H9 (cell line): ENCODE measurements at places on chromosomes 1 and 21.

GRCh38 chr1:245090491-245091090 is 64.2 kb upstream of the KIF26B start:
- H3K4me3 ChIP-seq: no peak overlapping the region
- no peaks in the 10 kb centered on the region; the same call in 1 of the 2 replicates for H3K4me1 ChIP-seq
- no peak overlapping the region for H3K27ac ChIP-seq
- no peaks in the 10 kb centered on the region for H3K27me3 ChIP-seq
- H3K36me3 ChIP-seq: no peaks in the 10 kb centered on the region

DNA sequence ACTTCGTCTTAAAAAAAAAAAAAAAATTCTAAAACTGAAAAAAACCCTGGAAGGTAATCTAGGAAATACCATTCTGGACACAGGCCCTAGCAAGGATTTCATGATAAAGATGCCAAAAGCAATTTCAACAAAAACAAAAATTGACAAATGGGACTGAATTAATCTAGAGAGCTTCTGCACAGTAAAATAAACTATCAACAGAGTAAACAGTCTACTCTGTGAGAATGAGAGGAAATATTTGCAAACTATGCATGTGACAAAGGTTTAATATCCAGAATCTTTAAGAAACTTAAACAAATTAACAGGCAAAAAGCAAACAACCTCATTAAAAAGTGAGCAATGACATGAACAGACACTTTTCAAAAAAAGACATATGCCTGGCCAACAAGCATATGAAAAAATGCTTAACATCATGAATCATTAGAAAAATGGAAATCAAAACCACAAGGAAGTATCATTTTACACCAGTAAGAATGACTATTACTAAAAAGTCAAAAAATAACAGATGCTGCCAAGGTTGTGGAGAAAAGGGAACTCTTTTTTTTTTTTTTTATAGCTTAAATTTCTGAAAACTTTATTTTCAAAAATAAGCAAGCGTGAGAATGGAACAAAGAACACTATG is 29.4 kb upstream of the RNPC3 start:
- H3K36me3 ChIP-seq: no peaks in the 10 kb centered on the region
- H3K27ac ChIP-seq: no peak overlapping the region
- H3K4me3 ChIP-seq: no peak overlapping the region
- no peaks in the 10 kb centered on the region for H3K27me3 ChIP-seq
- H3K4me1 ChIP-seq: no peaks in the 10 kb centered on the region

- no peaks in the 10 kb centered on the region for H3K36me3 ChIP-seq
- no peaks in the 10 kb centered on the region for H3K4me1 ChIP-seq
- no peak for DNase-seq
These were observed 40.9 kb upstream of the ZP4 start for GRCh38 chr1:237931581-237931980.

DNA sequence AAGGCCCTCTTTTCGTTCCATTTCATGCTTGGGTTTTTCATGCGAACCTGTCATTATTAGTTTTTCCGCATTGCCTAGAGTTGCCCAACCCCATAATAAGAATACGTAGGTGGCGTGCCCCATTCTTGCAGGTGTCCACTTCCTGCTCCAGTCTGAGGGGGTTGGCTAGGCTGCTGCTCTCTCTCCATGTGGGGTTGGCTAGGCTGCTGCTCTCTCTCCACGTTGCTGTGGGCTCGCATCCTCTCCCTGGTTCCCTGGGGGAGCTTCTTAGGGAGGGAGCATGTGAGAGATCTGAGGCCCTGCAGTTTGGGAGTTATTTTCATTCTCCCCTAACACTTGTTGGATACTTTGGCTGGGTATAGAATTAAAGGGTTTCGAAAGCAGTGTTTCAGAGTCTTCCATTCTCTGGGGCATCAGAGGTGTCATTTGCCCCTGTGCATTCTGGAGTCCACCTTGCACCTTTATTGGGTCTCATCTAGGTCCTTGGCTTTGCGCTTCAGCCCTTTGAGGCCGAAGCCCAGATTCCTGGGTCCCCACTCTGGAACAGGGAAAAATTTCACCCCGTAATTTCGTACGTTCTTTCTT is 8.6 kb downstream of the C1orf35 start:
- no peaks in the 10 kb centered on the region for H3K27me3 ChIP-seq
- H3K4me3 ChIP-seq: no peak overlapping the region
- H3K27ac ChIP-seq: no peak overlapping the region
- H3K36me3 ChIP-seq: peaks cover 48% of the 10 kb centered on the region
- no peaks in the 10 kb centered on the region for H3K4me1 ChIP-seq
- DNase-seq: no peak

DNA sequence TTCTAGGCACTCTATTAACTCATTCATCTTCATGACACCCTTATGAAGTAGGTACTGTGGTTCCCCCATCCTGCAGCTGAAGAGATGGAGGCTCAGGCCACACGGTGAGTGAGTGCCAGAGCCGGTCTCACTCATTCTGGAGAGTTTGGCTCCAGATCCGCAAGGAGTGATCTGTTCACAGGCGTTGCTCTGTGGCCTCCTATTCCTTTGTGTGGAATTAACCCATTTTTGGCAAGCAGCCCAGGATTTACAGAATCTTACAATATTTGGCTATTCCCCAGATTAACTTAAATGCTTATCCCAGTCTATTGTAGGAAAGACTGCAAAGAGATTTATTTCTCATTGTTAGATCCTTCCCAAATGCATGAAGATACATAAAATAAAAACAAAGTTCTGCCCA is 29.6 kb downstream of the KIAA0040 start:
- H3K4me3 ChIP-seq: no peak overlapping the region
- no peak for DNase-seq
- H3K36me3 ChIP-seq: no peaks in the 10 kb centered on the region
- no peak overlapping the region for H3K27ac ChIP-seq
- H3K4me1 ChIP-seq: no peaks in the 10 kb centered on the region

DNA sequence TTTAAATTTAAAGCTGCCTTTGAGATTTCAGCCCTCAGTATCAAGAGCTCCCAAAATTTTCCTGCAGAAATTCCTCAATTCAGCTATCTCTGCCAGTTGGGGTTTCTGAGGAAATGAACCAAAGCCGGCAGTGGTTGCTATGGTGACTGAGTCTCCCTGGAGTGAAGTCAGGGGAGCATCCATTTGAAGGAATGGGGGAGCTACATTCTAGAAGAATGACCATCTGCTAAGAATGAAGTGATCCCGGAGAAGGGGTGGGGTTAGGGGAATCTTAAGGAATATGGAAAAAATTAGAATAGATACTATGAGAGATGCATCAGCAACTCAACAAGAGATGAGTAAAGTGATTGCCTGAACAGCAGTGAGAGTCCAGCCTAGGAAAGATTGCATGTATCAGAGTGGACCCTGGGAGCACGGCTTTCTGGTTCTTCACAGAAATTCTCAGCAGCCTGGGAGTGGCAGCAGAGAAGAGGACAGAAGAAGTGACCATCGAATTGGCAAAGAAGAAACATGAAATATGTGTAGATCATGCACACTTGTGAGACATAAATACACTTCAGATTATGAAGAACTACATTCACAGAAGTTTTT is 94.7 kb downstream of the CHD1L start:
- no peak overlapping the region for H3K4me3 ChIP-seq
- H3K27me3 ChIP-seq: no peaks in the 10 kb centered on the region
- H3K36me3 ChIP-seq: no peaks in the 10 kb centered on the region
- DNase-seq: peak; percentile 64
- peaks cover 5% of the 10 kb centered on the region; the same call in 1 of the 2 replicates for H3K4me1 ChIP-seq

DNA sequence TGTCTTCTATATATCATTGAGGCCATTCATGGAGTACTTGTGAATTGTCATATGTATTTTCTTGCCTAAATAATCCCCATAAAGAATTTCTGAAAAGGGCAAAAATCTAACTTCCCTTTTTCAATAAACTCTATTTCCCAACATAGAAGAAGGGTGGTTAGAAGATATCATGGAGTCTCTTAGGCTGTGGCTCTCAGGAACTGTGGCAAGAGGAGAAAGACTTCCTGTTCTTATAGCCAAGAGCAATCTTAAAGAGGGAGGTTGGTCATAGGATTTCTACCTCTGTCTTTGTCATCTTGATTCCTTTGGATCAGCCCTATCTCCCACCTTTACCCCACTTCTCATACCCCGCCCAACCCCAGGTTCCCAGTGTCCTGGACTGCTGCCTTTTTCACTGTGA is 175.8 kb downstream of the TYW3 start:
- H3K36me3 ChIP-seq: peaks cover 4% of the 10 kb centered on the region; the same call in 1 of the 3 replicates
- H3K4me3 ChIP-seq: no peak overlapping the region
- no peaks in the 10 kb centered on the region for H3K4me1 ChIP-seq
- no peak overlapping the region for H3K27ac ChIP-seq
- no peak for DNase-seq

GRCh38 chr1:192453360-192453992 is 122.1 kb upstream of the RGS1 start:
- no peak for DNase-seq
- no peak overlapping the region for H3K27ac ChIP-seq
- no peak overlapping the region for H3K4me3 ChIP-seq
- no peaks in the 10 kb centered on the region for H3K4me1 ChIP-seq

- H3K27ac ChIP-seq: no peak overlapping the region
- H3K4me3 ChIP-seq: no peak overlapping the region
- DNase-seq: no peak
- H3K4me1 ChIP-seq: no peaks in the 10 kb centered on the region
- no peaks in the 10 kb centered on the region; the same call in 1 of the 2 replicates for H3K36me3 ChIP-seq
These were observed 574.7 kb upstream of the ZP4 start for GRCh38 chr1:238465449-238465848.

DNA sequence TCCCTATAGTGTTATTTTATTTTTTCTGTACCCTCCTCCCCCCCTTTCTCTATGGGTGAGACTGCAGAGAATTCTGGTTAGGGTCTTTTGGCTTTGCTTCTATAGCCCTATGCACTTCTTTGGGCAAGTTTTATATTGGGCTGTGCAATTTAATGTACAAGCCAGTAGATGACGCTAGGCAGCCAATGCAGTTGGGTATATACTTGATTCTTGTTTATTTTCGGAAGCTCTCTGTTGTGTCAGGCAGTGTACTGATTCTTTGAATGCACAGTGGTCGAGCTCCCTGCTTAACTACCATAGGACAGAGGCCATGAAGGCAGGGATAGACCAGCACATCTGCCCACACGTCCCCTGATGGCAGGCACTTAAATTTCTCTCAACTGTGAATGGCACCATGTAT is 34.1 kb upstream of the GPR52 start:
- no peak overlapping the region for H3K4me3 ChIP-seq
- no peaks in the 10 kb centered on the region for H3K27me3 ChIP-seq
- no peak overlapping the region for H3K27ac ChIP-seq
- peak; percentile 25 for DNase-seq
- H3K4me1 ChIP-seq: no peaks in the 10 kb centered on the region

- no peaks in the 10 kb centered on the region for H3K27me3 ChIP-seq
- H3K27ac ChIP-seq: no peak overlapping the region
- no peaks in the 10 kb centered on the region for H3K36me3 ChIP-seq
- DNase-seq: no peak
- H3K4me1 ChIP-seq: no peaks in the 10 kb centered on the region; the same call in 1 of the 2 replicates
- no peak overlapping the region for H3K4me3 ChIP-seq
These were observed 938.7 kb downstream of the TTLL7 start for GRCh38 chr1:83060221-83060620.

- H3K27me3 ChIP-seq: no peaks in the 10 kb centered on the region
- peaks cover 9% of the 10 kb centered on the region; the same call in 1 of the 2 replicates for H3K4me1 ChIP-seq
- peaks cover 4% of the 10 kb centered on the region for H3K36me3 ChIP-seq
- no peak overlapping the region for H3K27ac ChIP-seq
These were observed 37.4 kb downstream of the MAP3K21 start for GRCh38 chr1:233364695-233365539.

- no peak overlapping the region for H3K4me3 ChIP-seq
- H3K27ac ChIP-seq: no peak overlapping the region
- no peak for DNase-seq
- 0 out of 3 replicates have a peak, but pooled peaks cover 1% of the 10 kb centered on the region for H3K36me3 ChIP-seq
These were observed 20.9 kb upstream of the CFHR4 start for GRCh38 chr1:196866974-196867373.

GRCh38 chr1:9615316-9616063 is 26.8 kb downstream of the TMEM201 start:
- peak; percentile 84 for DNase-seq
- no peaks in the 10 kb centered on the region for H3K4me1 ChIP-seq
- no peak overlapping the region for H3K4me3 ChIP-seq
- H3K27me3 ChIP-seq: no peaks in the 10 kb centered on the region
- H3K36me3 ChIP-seq: peaks cover 3% of the 10 kb centered on the region; the same call in 1 of the 3 replicates

GRCh38 chr1:53584777-53585107 is 125.5 kb downstream of the DMRTB1 start:
- no peaks in the 10 kb centered on the region for H3K27me3 ChIP-seq
- H3K27ac ChIP-seq: no peak overlapping the region
- H3K4me3 ChIP-seq: no peak overlapping the region
- H3K4me1 ChIP-seq: no peaks in the 10 kb centered on the region

DNA sequence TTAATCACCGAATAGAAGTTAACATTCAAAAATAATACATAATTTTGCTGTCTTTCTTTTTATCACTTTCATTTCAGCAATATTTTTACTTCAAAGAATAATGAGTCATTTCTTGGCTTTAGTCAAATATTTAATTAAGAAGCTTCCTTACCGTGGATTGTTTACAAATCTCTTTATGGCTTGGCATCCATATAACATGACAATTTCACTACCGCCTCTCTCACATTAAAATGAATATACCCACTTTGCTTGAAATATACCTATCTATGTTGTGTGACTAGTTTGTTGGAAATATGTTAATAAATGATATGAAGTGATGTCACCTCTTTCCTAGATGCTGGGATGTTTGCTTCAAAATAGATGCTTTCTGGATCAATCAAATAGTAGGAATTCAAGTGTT is 1203.9 kb downstream of the AMY1C start:
- H3K27ac ChIP-seq: no peak overlapping the region
- no peaks in the 10 kb centered on the region; the same call in 1 of the 2 replicates for H3K36me3 ChIP-seq
- no peak for DNase-seq

DNA sequence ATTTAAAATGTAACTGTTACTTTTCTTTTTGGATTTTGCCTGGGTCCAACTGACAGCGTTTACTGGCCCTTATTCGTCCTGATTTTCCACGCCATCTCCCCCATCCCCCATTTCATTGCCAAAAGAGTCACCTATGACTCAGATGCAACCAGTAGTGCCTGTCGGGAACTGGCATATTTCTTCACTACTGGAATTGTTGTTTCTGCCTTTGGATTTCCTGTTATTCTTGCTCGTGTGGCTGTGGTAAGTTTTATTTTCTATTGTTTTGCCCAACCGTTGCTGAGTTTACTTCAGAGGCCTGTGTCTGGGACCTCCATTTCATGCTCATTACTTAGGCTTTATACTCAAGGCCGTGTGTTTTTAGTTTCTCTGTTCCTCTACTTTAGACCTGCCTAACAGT is 9.3 kb downstream of the LEPR start:
- peaks cover 10% of the 10 kb centered on the region; the same call in 1 of the 2 replicates for H3K4me1 ChIP-seq
- H3K27ac ChIP-seq: no peak overlapping the region
- H3K36me3 ChIP-seq: peaks cover 9% of the 10 kb centered on the region; the same call in 2 of the 3 replicates
- no peaks in the 10 kb centered on the region for H3K27me3 ChIP-seq
- H3K4me3 ChIP-seq: no peak overlapping the region
- DNase-seq: no peak

GRCh38 chr21:44286716-44287632 is 1.3 kb downstream of the AIRE start:
- no peaks in the 10 kb centered on the region for H3K36me3 ChIP-seq
- H3K4me1 ChIP-seq: no peaks in the 10 kb centered on the region; the same call in 1 of the 2 replicates
- no peak for DNase-seq
- H3K27ac ChIP-seq: no peak overlapping the region

GRCh38 chr1:177976596-177976995 is 6.7 kb upstream of the SEC16B start:
- no peaks in the 10 kb centered on the region for H3K4me1 ChIP-seq
- DNase-seq: no peak
- H3K4me3 ChIP-seq: no peak overlapping the region
- H3K36me3 ChIP-seq: no peaks in the 10 kb centered on the region
